ENCODE measurements at places on chromosomes 2 and 18.
A peak's percentile ranks its signal among the peaks of the same experiment; 100 is the strongest.

DNA sequence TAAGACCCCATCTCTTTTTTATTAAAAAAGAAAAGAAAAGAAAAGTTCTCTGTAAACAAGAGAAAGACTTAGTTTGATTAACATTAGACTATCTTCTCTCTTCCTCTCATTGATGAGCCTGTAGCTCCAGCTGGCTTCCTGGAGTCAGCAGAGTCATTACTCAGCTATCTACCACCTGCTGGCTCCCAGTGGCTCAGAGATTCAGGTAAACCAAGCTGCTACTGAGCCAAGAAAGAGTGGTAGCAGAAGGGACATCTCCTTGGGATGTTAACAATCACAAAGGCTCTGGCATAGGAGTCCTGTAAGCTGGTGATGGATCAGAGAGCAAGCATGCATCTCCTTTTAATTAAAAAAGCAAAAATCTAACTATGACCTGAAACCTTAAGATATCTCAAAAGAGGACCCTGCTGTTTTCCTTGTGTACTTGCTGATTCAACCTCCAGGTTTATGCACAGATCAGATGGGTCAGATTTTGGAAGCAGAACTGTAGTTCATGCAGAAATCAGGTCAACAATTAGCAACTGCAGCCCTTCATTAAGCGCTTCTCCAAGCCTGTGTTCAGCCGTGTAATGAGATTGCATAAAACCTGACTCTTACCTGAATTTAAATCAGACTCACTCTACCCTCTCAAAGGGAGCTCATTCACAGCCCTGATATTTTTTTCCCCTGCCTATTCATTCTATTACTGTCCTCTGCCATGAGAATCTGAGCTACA, 225.8 kb downstream of the RNF152 start:
- no peak for DNase-seq

DNA sequence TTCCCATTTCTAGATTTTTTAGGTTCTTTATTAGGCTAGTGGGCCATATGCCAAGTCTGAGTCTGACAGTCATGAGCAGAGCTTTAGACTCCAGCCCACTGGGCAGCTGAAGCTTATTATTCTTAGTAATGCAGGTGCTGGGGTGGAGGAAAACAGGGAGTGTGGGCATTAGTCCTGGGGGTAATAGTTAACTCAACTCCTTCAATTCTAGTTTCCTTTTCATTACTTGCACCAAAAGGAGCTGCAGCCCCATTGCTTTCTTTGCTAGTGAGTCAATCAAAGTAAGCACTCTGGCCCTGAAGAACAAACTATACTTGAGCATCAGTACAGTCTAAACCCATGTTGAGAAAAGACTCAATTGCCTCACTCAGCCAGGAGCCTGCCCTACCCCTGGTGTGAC, 35.5 kb downstream of the ICOS start:
- no peak for DNase-seq

DNA sequence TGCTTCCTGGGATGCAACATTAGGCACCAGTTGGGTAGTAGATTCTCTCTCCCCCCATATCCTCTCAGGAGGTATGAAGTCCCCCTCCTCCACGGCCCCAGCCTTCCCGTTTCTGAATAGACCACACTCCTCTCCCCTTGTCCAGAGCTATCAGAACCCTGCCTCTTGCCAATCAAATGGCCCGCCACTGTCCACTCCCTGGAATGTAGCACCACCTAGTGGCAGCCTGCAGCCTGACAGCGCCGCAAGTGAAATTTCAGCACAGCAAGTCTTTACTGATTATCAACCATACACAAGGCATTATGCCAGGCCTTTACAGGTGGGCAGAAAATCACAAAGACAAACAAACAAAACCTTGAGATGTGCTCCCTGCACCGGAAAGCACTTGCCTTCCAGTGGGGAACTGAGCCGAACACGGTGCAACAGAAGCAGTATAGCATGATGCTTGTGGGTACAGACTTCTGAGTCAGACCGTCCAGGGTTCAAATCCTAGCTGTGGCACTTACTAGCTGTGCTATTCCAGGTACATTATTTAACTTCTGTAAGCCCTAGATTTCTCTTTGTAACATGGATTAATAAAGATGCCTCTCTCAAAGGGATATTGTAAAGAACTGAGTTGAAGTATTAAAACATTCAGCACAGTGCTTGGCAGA, 174.0 kb downstream of the SMAD2 start:
- peak; percentile 32 for DNase-seq

GRCh38 chr2:240647503-240648154, 22.3 kb downstream of the GPR35 start:
- DNase-seq = no peak

DNA sequence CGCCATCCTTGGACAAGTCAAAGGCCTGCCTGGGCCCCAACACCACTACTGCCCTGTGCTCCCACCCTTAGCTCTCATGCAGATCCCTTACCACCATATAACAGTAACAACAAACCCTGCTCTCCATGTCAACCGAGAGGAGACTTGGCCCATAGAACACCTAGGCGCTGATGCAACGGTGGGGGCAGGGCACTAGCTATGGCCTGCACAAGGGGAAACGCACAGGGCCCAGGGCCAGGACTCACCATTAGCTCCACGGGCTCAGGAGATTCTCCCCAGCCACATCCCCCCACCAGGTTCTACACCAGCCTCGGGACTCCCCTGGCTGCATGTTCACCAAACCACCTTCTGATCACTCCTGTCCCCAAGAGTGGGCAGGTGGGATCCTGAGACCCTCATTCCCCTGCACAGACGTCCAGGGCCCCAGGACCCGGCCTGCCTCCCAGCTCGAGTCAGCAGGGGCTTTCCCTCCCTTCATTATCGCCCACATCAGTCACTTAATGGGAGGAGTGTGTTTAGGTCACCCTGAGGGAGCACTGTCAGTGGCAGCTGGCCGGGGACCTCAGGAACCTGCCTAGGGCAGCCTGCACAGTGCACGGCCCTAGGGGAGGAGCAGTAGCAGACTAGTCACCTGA, 29.3 kb downstream of the ANKMY1 start:
- DNase-seq = no peak

GRCh38 chr2:74436111-74436805, 5.5 kb downstream of the RTKN start:
- no peak for DNase-seq

DNA sequence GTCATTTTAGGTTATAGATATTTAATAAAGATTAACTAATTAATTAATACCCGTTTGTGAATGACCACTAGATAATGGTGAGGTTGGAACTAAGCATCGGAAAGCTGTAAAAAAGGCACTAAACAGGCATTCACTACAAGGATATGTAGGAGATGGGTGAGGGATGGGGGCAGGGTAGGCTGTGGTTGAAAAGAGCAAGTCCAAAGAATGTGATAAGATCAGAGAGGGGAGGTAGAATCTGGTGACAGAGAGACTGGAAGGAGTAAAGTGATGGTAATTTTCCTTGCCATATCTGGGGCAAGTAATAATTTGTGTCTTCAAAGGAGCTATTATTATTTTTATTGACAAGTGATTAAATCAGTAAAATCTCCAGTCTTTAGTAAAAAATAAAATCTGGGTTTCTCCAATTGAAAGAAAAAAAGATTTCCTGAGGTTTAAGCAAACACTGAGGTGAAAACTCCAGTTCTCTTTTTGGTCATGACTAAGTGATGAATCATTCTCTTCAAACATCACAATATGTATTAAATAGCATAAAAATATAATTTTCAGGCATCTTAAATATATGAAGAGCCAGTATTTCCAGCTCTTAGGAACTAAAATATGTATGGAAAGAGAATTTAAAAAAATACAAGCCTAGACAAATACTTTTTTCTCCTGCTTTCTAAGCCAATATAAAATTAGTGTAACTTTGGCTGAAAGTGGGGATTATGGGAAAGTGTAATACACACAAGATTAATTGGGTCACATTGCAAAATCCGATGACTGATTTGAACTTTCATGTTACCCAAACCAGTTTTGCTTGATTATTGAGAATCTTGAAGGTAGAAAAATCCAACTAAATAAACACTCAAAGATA, 259.1 kb upstream of the RBMS1 start:
- DNase-seq = no peak

- no peak for DNase-seq
Measured at GRCh38 chr2:16972276-16972675, 306.6 kb upstream of the CYRIA start.

- DNase-seq = peak; percentile 95
Measured at GRCh38 chr2:182359027-182359989, 67.5 kb downstream of the PDE1A start.

Data from mesenchymal stem cell (in vitro differentiated cells and primary cell).